ENCODE measurements at places on chromosomes 1 and 21. TPM values are rescaled to one million over a fixed set of nuclear protein-coding genes. Genes with fewer than 3 reads are reported as not detected.

The OR14A2 gene
- total RNA-seq, result not detected

The KRTAP10-7 gene
- total RNA-seq, result not detected

The KRTAP13-1 gene
- not detected for total RNA-seq

The CDC7 gene
- total RNA-seq, result 0.95 TPM

The SHISAL2A gene
- total RNA-seq, result not detected

The TAS1R1 gene
- total RNA-seq, result not detected

The OR2T29 gene
- not detected for total RNA-seq

The KDM5B gene
- 10.8 TPM for total RNA-seq

The YBX1 gene
- total RNA-seq, result 856 TPM

The TCP10L gene
- 2.6 TPM for total RNA-seq

The LRRC71 gene
- not detected for total RNA-seq

The GNAT2 gene
- not detected for total RNA-seq

The SPRR2E gene
- total RNA-seq, result not detected

The CADM3 gene
- 6.4 TPM for total RNA-seq

The ANKRD34A gene
- total RNA-seq, result 0.62 TPM

The CYP4B1 gene
- 19.6 TPM for total RNA-seq

The RPTN gene
- not detected for total RNA-seq

The CD5L gene
- total RNA-seq, result 2.5 TPM

The ESPN gene
- 0.24 TPM for total RNA-seq

DNA sequence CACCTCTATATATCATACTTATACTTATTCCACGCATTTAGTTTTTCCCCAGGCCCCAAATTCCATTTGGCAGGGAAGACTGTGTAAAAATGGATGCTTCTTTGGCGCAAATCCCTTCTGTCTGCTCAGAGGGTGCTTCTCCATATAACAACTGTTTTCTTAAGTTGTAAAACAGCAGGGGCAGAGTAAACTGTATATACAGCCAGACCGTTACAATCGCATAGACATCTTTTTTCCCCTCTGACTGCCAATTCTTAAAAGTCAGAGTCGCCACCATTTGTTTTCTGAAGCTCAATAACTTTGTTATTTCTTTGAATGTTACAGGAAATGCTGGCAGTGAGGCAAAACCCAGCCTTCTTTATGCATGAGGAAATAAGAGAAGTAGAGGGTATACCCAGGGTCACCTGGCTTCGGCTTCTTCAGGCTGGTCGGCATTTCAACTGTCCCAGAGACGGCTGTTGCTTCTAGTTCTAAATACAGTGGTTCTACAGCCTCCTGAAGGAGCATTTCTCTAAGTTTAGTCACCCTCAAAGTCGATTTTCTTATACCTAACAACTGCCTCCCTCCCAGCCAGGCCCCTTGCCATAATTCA is 188.4 kb downstream of the CLIC6 start:
- DNase-seq, result peak; percentile 17

- DNase-seq, result no peak
Measured at GRCh38 chr1:222995620-222996309, 147.3 kb downstream of the TLR5 start.

DNA sequence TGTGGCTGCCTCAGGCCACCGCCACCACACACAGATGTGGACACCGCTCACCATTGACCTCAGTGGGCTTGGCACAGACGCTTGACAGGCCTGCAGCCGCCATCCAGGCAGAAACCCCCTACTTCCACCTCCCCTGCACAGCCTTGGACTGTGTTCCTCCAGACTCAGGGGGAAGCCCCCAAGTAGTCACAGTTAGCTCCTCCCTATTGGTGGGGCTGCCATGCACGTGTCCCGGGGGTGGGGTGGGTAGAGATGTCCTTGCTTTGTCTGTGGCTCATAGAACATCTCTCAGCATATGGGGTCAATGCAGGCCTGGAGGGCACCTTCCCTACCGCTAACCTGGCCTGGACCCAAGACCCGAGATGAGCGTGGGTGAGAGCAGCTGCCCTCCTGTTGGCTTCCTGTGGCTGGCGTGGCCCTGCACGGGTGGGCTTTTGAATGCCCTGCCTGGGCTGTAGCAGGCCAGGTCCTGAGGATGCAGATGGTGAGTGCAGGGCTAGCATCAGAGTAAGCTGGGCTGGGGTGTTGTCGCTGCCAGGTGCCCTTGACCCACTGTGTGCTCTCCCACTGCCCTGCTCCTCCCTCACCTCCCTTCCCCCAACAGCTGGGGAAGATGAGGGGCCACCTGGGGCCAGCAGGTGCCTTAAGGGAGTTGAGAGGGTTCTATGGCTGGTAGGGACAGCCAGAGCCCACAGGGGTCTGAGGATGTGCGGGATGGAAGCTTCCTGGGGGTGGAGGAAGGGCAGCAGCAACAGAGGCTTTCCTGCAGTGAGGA is 6.2 kb downstream of the CROCC start:
- DNase-seq, result peak; percentile 17

GRCh38 chr1:51671527-51672325 is 54.8 kb downstream of the OSBPL9 start:
- no peak for DNase-seq

DNA sequence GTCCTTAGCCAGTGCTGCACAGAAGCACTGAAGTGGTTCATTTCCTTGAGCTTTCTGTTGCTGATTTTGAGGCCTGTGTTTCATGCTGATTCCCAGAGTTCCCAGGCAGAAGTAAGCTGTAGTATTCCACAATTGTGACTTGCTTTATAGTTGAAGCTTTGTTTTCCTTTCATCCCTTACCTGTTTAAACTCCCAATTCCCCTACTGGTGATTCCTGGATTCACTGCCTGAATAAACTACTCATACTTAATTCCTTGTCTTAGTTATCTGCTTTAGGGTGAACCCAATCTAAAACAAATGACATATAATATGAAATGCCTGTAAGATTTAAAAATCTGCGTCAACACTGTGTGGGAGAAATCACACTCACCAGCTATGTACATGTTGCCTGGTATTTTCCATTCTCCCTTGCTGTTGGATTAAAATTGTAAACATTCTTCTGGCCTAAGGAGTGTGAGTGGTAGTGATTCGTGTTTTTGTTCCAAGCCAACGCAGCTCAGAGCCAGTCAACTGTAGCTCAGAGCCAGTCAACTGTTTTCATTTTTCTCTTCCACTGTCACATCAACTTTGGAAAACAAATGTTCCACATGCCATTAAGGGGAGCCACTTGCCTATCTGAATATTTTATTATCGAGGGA is 879.4 kb downstream of the MRPL39 start:
- no peak for DNase-seq

- DNase-seq, result no peak
Measured at GRCh38 chr1:64396817-64397216, 73.1 kb upstream of the CACHD1 start.

DNA sequence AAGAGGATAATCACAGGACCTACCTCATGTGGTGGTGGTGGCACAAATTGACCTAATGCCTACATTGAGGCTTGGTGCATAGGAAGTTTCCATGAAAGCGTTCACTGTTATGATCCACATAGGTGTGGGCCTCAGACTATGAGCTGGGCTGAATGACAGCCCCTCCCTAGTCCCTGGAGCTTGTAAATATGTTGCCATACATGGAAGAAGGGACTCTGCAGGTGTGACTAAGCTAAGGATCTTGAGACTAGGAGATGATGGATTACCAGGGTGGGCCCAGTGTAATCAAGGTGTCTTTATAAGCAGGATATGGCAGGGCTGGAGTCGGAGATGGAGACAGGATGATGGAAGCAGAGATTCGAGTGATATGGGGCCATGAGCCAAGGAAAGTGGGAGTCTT is 31.0 kb upstream of the KCNE1 start:
- no peak for DNase-seq

GRCh38 chr21:45022348-45022675 is 52.1 kb upstream of the ADARB1 start:
- no peak for DNase-seq

- DNase-seq, result peak; percentile 73
Measured at GRCh38 chr1:13960375-13960987, 260.5 kb downstream of the PRDM2 start.

DNA sequence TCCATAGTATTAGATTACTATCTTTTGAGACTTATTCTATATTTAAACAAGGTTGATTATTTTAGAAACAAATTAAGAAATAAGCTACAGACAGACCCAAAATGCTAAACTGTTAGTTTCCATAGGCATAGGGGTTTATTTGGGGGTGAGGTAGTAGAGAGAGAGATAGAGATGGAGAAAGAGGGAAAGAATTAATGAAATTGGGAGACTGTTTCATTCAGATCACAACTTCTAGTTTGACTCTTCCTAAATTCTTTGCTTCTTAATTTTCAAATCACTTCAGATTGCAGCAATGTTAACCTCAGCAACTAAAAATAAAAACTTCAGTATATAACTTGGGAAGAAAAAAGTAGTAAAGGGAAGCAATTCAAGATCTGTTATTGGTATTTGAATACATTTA is 3.4 kb downstream of the JUN start:
- no peak for DNase-seq

DNA sequence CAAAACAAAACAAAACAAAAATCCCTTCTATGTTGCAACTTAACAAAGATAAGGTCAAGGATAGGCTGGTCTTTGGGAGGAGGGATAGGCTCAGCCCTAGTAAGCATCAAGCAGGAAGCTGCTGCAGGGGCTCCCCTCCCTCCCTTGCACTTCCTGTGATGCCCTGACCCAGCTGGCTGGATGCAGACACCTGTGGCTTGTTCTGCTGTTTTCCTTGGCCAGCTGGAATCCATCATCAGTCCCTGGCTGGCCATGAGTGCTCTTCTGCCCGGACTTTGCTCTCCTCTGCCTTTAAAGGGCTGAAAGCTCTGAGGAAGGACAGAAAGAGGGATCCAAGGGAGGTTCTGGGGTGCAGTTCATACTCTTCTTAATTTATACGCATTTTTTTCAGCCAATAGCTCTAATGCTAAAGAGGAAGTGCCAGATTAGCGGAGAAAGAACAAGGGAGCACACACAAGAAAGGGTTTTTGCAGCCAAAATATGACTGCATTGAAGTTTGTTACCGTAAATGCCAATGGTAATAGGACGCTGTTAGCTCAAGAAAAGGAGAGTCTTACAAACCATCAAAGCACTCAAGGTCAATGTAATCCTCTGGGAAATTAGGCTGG is 19.9 kb upstream of the UBE2U start:
- DNase-seq, result no peak

DNA sequence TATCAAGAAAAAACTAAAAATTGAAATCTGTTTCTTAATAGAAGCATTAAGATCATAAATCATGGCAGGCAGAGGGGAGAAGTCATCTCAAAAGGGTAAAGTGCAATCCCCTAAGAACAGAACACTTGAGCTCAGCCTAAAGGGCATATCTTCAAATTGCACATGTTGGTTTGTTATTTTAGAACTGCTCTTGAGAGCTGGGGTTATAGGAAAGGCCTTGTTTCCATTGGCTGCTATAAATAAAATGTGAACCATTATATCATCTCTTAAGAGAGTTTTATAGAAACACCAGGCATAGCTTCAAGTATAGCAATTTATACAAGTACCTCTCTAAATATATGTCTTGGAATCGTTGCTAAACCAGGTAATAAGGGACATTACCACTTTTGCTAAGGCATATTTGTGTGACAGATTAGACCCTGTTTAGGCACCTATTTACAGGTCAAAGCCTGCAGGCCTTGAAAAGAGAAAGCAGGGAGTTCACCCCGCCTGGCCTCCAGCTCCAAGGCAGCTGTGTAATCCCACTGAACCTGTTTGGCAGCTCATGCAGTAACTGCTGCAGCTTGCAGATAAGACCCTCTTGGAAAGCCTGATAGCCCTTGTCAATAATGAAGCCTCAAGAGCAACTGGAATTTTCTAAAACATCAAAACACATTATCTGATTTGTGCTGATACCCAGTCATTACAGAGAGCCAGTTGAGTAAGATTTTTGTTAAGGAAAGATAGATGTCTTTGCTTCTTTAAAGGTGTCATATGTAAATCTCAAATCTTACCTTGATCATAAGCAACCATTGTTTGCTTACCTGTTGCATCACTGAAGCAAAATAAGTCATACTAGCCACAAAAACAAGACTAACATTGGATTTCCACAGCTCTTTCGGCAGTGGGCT is 24.2 kb upstream of the SYDE2 start:
- DNase-seq, result no peak

- DNase-seq, result peak; percentile 86
Measured at GRCh38 chr1:3174487-3175247, 105.7 kb downstream of the PRDM16 start.

GRCh38 chr1:25867210-25867991 is 8.1 kb downstream of the PAQR7 start:
- DNase-seq, result no peak

DNA sequence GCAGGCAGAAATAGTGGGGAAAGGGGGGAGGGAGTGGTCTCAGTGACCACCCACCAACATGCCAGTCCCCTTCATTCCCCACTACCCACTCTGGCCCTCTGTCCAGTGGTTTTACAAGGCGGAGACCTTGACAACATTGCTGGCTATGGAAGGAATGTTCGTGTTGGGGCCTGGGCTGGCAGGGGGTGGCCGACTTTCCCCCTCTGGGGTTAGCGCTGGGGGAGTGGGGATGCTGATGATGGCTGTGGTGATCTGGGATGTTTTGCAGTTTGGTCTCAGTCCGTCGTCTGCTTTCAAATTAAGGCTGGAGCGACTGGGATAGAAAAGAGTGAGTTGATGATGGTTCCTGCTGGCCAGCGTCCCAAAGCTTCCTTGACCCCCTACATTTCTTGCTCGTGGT is 20.3 kb downstream of the DDX20 start:
- no peak for DNase-seq

- DNase-seq, result no peak
Measured at GRCh38 chr1:21655748-21656147, 13.4 kb downstream of the RAP1GAP start.

GRCh38 chr21:39961251-39961650 is 94.0 kb downstream of the PCP4 start:
- no peak for DNase-seq

DNA sequence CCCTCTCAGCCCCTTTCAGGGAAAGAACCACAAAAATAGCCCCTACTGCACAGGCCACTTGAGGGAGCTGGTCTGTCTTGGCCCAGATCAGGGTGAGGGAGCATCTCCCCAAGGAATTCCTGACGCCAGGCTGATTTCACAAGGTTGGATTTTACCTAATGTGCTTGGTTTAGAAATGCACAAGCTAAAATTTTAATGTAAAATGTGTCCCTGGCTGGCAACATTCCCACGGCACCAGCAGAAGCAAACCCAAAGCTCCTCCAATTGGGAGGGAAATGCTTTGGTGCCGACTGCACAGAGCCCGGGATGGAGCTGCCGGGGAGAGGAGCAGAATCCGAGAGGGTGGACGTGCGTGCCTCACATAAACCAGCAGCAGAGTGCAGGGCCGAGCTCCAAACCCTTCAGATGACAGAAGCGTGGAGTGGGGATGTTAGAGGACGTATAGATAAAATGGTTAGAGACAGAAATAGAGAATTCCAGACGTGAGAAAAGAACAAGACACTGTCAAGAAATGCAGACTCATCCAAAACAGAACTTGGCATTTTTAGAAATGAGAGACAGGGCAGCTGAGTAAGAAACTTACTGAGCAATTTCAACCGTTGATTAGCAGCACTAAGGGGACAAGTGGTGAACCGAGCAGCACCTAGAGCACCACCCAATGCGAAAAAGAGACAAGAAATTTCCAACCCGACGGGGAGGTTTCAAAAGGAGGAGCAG is 41.6 kb upstream of the TMEM52 start:
- DNase-seq, result peak; percentile 48

- DNase-seq, result no peak
Measured at GRCh38 chr1:42938645-42939615, 19.7 kb downstream of the SLC2A1 start.

- no peak for DNase-seq
Measured at GRCh38 chr1:147516157-147516917, 25.0 kb upstream of the BCL9 start.

- DNase-seq, result no peak
Measured at GRCh38 chr21:44658913-44659595, 1.3 kb downstream of the KRTAP12-3 start.
